ENCODE measurements at places on chromosomes 6 and 20.

GRCh38 chr6:149459761-149460160 lies 25.1 kb downstream of the ZC3H12D start:
- DNase-seq, result no peak

- no peak for DNase-seq
These were observed 73.3 kb downstream of the BMP7 start for GRCh38 chr20:57193094-57193493.

DNA sequence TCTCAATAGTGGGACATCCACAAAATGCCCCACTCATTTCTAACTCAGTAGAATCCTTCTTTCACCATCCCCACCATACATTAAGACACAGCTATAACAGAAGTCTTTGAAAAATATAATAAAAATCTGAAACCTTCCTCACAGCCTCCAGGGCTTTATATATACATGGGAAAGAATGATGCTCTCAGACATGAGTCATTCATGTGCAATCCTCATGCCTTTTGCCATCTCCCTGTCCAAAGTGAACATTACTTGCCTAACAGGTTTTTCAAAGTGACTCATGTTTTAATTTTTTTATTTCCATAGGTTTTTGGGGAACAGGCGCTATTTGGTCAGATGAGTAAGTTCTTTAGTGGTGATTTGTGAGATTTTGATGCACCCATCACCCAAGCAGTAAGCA lies 162.7 kb downstream of the RALGAPA2 start:
- no peak for DNase-seq

GRCh38 chr6:166417285-166417691 lies 34.5 kb upstream of the MPC1 start:
- no peak for DNase-seq

- no peak for DNase-seq
These were observed 56.8 kb upstream of the DSP start for GRCh38 chr6:7484666-7485065.

GRCh38 chr6:90445533-90446108 lies 141.3 kb downstream of the MAP3K7 start:
- no peak for DNase-seq

DNA sequence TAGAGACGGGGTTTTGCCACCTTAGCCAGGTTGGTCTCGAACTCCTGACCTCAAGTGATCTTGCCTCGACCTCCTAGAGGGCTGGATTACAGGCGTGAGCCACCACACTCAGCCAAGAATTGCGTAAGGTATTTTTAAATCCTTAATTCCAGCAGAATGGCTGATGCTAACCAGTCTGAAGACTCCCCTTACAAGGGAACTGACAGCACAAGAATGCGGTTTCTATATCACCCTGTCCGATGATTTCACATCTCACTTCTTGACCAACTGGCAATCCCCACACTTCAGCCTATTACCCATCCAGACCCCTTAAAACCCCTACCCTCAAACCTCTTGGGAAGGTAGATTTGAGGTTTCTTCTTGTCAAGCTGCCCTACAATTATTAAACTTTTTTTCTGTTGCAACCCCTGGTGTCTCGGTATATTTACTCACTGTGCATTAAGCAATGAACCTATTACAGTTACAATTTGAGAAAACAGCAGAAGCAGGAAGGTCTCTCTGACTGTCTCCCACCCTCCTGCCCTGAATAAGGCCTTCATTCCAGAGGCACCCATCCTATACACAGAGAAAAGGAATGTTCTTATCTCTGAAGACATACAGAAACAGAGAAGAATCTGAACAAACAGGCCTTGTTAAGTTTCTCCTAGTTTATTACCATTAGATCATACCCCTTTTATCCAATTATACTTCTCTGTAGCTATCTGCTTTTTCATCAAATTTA lies 164.9 kb downstream of the ARHGAP18 start:
- no peak for DNase-seq

- no peak for DNase-seq
These were observed 160.0 kb downstream of the PKHD1 start for GRCh38 chr6:51927450-51927849.

DNA sequence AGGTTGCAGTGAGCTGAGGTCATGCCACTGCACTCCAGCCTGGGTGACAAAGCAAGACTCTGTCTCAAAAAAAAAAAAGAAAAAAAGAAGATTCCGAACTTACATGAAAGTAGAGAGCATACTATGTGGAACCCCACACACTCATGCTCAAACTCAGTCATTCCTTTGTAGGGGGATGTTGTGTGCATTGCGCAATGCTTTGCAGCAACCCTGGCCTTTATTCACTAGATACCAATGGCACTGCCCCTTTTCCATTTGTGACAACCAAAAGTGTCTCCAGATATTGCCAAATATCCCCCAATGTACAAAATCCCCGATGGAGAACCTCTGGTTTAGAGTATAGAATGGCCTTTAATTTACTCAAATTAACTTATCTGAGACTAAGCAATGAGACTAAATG lies 158.6 kb downstream of the GJA1 start:
- DNase-seq, result no peak

DNA sequence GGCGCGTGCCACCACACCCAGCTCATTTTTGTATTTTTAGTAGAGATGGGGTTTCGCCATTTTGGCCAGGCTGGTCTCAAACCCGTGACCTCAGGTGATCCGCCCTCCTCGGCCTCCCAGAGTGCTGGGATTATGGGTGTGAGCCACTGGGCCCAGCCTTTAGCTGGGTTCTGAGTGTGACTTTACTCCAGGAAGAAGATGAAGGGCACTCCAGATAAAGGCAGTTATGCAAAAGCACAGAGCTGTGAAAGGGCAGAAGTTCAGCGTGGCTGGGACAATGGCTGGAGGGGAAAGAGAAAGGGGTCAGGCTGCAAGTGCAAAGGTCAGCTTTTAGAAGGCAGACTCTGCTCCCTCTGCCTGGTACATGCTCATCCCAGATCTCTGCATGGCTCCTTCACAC lies 39.7 kb downstream of the MAP3K5 start:
- no peak for DNase-seq

GRCh38 chr6:71388856-71389527 lies 100.4 kb downstream of the OGFRL1 start:
- DNase-seq, result no peak

GRCh38 chr6:12657884-12658283 lies 58.7 kb upstream of the PHACTR1 start:
- no peak for DNase-seq

DNA sequence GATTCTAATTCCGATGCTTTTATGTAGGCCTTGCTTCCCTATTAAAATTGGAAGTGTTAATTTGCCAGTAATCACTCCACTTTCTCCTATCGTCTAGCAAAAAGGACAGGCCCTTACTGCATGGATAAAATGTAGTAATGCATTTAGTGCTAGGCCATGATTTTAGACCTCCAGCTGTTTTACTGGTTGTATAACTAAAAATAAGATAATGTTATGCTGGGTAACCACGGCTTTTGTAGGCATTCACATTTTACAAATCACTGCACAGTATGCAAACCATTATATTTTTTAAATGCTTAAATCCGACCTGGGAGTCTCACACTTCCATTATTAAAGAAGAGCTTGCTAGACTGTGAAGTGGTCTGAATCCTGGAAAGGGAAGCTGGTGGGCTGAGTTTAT lies 179.5 kb downstream of the TFAP2A start:
- DNase-seq, result no peak

GRCh38 chr6:39225946-39226437 lies 3.3 kb downstream of the KCNK5 start:
- DNase-seq, result no peak

DNA sequence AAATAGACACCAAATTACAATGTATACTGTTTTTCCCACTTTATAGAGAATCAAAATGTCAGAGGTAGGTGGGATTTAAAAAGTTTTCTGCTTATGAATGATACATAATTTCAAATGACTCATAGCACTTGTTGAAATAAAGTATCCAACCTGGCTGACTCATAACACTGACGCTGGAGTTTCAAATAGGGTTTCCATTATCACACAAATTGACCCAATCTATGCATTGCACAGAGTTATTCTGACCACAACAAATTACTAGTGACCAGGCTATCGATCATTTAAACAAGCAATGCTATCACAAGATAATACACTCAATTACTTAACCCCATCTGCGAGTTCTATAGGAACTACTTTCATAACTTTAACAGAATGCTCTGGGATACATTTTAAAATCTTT lies 31.9 kb upstream of the PRELID3B start:
- no peak for DNase-seq

DNA sequence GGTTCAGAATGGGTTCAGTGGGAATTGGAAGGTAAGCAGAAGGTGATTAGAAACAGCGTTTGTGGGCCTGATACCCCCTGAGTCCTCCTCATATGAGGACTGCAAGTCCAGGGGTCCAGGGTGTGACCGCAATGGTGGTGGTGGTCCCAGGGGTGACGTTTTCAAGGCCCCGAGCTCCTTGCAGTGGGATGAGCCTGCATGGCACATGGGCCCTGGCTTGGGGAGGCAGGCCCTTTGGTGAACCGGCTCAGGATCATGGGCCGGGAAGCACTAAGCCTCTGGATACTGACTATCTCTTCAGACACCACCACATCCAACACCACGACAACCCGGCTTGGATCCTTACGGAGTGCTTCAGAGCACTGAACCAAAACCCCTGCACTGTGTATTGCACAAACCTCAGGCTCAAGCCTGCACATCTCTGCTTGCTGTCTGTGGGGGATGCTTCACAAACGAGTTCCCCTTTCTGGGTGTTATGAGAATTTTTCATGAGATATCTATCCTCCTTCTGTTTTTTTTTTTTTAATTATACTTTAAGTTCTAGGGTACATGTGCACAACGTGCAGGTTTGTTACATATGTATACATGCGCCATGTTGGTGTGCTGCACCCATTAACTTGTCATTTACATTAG lies 67.9 kb downstream of the STK35 start:
- no peak for DNase-seq

GRCh38 chr6:111609028-111609820 lies 3.5 kb upstream of the TRAF3IP2 start:
- DNase-seq, result no peak

DNA sequence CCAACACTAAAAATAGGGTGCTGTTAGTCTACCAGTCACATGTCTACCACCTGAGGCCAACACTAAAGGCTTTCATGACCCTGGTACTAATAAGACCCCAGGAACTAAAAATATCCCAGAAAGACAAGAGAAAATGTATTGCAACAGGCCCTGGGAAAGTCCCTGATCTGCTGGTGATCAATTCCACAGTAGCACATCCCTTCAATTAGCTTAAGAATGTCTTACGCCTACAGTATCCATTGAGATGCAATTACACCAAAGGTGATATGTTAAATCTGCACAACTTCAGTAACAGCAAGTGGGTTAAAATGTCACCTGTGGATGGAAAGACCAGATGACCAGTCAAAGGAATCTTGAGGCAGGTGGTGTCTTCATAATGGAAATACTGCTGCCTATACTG lies 3.1 kb downstream of the SEMG1 start:
- DNase-seq, result no peak

DNA sequence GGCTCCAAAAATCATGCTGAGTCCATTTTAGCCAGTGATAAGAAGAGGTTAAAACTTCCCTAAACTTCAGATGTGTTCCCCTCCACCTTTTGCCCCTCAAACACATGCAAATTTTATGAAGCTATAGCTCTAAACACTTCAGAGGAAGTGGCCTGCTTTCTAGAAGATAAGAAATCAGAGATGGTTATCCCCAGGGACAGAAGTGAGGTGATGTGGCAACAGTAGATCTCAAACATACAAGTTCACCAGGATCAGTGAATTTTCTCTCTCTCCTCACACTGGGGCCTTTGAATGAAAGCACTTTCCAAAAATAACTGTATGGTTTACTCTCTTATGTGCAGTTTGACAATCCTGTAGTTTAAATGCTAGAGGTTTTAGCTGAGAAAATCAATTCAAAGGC lies 332.0 kb downstream of the BTBD9 start:
- DNase-seq, result no peak

DNA sequence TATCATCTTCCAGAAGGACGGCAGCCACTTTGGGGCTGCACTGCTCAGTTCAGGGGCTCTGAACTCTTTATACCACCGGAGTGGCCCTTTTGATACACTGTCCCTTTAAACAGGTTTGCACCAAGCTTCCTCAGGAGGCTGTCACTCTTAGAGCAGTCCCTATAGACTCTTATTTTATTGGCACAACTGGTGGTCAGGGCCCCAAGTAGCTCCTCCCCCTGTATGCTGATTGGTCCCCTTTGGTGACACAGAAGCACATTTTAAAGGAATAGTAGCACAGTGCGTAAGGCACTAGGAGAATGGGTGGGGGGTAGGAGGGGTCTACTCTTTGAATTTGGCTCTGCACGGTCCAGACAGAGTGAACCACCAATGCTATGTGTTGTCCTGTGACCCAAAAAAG lies 122.6 kb upstream of the MLN start:
- peak; percentile 59 for DNase-seq

DNA sequence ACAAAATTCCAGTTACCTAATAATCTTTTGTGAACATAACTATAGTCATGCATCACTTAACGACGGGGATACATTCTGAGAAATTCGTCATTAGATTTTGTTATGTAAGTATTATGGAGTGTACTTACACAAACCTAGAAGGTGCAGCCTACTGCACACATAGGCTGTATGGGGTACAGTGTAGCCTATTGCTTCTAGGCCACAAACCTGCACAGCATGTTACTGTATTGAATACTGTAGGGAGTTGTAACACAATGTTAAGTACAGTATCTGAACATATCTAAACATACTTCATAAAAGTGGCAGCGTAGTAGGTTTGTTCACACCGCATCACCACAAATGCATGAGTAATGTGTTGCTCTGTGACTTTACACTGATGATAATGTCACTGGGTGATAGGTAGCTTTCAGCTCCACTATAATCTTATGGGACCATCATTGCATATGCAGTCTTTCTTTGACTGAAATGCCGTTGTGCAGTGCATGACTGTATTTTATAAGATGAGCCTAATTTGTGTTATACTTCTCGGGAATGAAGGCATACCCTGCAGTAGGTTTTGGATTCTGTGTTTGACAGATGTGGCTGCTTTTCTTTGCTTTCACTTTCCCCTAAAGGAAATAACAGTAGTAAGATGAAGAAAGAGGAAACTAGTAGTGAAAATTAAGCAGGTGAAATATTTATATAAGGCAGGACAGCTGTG lies 365.6 kb downstream of the FARS2 start:
- no peak for DNase-seq

- no peak for DNase-seq
These were observed 881 bp upstream of the AIG1 start for GRCh38 chr6:143059663-143060353.

DNA sequence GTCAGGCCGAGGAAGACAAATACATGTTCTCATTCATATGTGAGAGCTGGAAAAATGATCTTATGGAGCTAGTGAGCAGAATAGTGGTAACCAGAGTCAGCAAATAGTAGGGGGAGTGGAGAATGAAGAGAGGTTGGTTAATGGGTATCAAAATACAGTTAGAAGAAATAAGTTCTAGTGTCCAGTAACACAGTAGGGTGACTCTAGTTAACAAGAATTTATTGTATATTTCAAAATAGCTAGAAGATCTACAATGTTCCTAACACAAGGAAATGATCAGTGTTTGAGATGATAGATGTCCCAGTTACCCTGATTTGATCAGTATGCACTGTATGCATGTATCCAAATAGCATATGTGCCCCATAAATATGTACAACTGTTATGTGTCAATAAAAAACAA lies 128.4 kb downstream of the BCKDHB start:
- DNase-seq, result no peak

GRCh38 chr6:126148853-126149252 lies 162.5 kb downstream of the TRMT11 start:
- no peak for DNase-seq

All from testis (tissue), 5 donors.